Activated CD4-positive, CD25-positive, alpha-beta regulatory T cell treated with anti-CD3 and anti-CD28 coated beads, Interleukin-2, amount 50 U/mL, for 24 hours (primary cell): ENCODE measurements at places on chromosomes 4 and X.

DNA sequence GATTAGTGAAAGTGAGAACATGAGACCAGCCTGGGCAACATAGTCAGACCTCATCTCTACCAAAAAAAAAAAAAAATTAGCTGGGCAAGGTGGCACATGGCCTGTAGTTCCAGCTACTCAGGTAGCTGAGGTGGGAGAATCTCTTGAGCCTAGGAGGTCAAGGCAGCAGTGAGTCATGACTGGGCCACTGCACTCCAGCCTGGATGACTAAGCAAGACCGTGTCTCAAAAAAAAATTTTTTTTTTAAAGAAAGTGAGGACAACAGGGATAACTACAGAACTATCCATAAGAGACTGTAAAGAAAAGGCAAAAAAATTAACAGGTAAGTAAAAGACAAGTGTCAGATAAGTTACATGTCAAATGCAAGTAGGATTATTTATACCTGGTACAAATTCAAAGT is 13.5 kb upstream of the SPP1 start:
- no peak for ATAC-seq

- ATAC-seq = no peak
Measured at GRCh38 chr4:132955146-132955545, 193.9 kb upstream of the PCDH10 start.

DNA sequence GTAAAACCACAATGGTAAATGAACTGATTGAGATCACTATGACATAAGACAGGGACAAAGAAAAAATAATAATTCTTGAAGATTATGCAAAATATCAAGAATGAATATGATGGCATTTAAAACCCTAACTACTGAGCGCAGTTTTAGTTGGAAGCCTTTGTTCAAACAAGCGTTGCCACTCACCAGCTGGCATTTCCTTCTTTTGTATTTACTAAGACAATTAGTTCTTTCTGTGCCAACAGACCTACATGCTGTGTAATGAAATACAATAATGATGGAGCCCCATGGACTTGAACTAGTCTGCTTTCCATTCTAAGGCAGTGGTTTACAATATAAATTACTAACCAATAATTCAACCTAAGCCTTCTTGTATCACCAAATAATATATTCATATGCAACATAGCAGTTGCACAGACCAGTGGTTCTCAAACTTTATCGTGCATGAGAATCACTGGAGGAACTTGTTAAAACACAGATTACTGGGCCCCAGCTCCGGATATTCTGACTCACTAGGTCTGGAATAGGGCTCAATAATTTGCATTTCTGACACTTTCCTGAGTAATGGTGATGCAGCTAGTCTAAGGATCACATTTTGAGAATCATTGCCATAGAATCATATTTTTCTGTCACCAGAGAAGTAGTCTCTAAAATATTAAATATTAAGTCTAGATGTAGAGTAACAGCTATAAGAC is 196.4 kb upstream of the MAGEB18 start:
- ATAC-seq = no peak

DNA sequence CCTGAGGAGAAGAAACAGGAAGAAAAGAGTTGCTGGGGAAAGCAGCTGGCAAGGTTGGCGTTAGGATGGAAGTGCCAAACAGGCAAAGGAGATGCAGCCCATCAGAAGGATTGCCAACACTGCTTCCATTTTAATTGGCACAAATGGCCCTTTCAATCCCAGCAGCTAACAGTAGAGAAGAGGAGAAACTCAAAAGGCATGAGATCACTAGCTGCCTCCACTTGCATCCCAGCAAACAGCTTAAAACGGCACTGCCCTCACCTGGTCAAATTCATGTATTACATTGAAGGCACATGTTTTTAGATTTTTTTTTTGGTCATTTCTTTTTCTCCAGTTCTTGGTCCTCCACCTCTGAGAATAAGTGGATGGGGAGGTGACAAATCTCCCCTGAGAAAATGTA is 14.9 kb upstream of the LOC101059915 start:
- no peak for ATAC-seq

GRCh38 chrX:111170017-111170416 is 74.0 kb downstream of the PAK3 start:
- ATAC-seq = peak; percentile 49
